ENCODE measurements at places on chromosomes 4 and X. TPM values are rescaled to one million over a fixed set of nuclear protein-coding genes. Genes with fewer than 3 reads are reported as not detected.
A peak's percentile ranks its signal among the peaks of the same experiment; 100 is the strongest.

SPANXA2 gene
- not detected for total RNA-seq

TMEM154 gene
- total RNA-seq: 13.2 TPM

DNA sequence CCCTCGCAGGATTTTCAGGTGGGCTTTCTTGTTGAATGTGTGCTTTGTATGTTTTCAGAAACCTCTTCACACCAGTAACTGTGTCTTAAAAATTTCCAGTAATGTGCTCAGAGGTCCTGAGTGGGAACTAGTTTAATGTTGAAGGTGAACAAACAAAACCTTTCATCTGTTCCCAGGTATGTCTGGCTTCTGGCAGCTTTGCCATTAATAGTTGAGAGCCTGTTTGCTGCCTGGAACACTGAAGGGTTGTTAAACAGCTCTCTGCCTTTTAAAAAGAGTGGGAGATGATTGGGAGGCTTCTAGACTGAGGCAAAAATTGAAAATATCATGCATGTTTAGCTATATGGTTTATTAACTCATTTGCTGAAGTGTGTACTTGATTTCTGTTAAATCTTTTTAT lies 161.2 kb upstream of the AGTR2 start:
- no peak for DNase-seq

DNA sequence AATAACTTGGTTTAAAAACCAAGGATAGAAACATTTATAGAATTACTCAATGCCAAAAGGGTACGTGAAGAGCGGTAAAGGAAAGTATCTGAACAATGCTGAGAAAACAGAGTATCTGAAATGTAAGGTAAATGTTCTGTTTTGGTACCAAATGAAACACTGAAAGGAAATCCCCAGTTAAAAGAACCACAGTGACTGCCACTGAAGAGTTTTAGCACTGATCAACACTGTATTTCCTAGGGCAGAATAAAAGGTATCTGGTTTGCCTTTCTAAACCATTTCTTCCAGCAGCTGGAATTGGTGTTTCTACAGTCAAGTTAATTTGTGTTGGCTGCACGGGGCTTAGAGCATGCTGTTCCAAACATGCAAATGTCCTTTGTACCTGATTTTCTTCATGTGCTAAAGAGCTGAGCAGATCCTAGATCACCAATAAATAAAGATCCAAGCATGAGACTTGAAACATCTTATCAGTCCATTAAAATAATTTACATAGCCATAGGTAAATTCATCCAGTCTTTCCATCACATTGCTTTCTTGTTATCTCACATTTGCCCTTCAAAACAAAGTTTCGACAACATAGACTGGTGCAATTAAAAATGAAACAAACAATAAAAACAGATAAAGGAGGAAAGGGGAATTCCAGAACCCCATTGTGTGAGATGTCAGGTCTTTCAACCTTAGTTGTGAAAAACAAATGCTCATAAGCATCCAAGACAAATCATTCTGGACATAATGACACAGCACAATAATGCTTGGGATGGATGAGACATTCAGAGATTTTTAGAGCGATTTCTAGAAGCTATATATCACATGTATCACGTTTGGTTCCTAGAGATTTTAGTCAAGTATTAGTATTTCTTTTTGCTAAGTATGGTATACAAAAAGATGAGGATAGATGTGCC lies 38.6 kb downstream of the MFAP3L start:
- no peak for DNase-seq

GRCh38 chr4:14675279-14675985 lies 326.8 kb upstream of the CPEB2 start:
- DNase-seq: no peak

CXCR3 gene
- not detected for total RNA-seq

TMEM35A gene
- total RNA-seq: 0.89 TPM

- peak; percentile 35 for DNase-seq
These were observed 51.7 kb upstream of the CHRDL1 start for GRCh38 chrX:110847334-110847733.

FAM3A gene
- total RNA-seq: 20.9 TPM

ODAPH gene
- 55.3 TPM for total RNA-seq

TMEM271 gene
- 6.2 TPM for total RNA-seq

DNA sequence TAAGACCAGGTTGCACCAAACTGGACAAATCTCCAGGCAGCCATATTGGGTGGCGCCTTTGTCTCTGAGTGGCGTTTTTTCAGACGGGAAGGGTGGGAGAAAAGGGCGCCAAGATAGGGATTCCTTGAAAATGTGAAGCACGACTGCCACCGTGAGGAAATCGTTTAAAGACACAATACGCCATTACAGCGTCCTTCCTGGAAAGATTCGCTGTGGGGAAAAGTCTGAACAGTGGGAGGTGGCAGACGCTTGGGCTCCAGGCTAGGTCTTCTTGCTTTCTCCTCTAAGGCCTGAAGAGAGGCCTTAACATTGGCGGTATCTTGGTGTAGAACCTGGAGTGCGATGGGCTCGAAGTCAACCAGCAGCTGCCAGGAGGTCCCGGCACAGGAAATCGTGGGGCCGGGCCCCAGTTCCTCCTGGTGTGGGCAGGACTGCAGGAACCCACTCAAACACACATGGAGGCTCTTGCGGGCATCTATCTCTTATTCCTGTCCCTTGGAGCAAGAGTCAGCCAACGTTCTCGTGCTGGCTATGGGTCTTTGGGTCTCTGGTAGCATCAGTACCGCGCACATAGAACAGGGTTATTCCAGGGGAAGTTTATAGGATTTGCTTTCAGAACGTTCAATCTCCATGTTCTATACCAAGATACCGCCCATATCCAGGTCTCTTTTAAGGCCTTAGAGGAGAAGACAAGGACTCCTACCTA lies 208.8 kb downstream of the OR13H1 start:
- DNase-seq: peak; percentile 58

DNA sequence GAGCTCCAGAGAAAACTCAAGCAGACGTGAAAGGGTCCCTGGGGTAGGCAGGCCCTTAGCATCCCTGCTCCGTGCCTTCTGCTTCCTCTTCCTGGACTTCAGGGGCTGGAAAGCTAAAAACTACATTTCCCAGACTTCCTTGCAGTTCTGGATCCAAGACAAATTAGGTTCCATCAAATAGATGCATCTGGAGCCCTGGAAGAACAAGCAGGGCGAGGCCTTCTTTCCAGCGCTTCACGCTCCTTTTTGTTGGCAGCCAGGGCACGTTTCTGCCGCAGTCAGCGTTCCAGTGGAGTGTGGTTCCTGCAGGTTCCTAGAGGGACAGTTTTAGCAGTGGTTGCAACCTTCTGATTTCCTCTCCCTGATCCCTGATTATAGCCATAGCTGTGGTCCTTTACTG lies 53.6 kb upstream of the MSX1 start:
- DNase-seq: no peak

TRIM61 gene
- 1.4 TPM for total RNA-seq

DNA sequence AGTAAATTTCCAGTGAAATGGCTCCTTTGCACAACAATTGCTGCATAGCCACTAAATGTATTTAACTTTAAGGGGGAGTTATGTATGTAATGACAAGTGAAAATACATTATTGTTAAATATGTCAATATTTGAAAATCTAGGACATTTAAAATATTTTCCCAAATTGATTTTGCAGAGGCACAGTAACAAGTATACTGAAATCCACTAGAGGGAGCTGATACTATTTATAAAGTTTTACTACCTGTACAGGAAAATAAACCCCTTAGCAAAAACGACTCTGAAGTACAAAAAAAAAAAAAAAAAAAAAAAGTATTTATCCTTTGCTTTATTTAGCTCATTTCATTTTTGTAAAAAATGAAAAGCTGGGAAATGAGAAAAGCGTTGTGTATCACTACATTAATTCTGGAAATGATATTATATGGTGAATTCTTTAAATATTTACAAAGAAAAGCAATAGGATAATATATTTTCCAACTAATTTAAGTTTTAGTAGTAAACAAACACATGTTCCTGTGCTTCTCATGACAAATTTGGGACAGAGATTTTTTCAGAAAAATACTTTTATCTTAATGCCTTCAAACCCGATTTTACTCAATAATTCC lies 727.7 kb downstream of the DMD start:
- DNase-seq: no peak

POF1B gene
- not detected for total RNA-seq

PCDH18 gene
- 4.9 TPM for total RNA-seq

PFKFB1 gene
- not detected for total RNA-seq

GRCh38 chr4:56326363-56326762 lies 60.9 kb downstream of the AASDH start:
- no peak for DNase-seq

CLDN34 gene
- not detected for total RNA-seq

PASD1 gene
- not detected for total RNA-seq

GRCh38 chr4:74168841-74169240 lies 10.9 kb downstream of the MTHFD2L start:
- no peak for DNase-seq

PDLIM3 gene
- 30.7 TPM for total RNA-seq

DNA sequence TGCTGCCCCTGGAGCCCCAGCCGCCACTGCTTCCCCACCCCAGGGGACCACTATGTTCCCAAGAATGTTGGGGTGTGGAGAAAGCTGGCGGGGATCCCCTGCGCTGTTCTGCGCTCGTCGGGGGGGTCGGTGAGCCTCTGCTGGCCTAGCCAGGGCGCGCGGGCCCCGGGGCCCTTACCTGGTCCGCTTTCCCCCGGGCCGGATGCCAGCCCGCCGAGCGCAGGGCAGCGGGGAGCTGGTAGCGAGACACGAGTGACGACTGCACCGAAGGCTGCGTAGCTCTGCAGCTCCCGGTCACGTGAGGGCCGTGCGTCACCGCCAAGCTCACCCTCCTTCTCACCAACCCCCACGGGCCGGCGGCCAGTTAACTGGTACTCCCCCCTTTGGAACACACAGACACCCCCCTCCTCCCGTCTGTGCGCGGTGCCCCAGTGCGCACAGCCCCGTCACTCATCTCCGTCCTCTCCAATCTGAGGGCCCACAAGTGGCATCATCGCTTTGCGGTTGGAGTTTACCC lies at the start of gene BEX1:
Gene BEX1, minus strand, starts transcription at position 254 of the 517 bp plus-strand sequence. CDS start 897 bp downstream, outside the sequence.
- DNase-seq: peak; percentile 28

DNA sequence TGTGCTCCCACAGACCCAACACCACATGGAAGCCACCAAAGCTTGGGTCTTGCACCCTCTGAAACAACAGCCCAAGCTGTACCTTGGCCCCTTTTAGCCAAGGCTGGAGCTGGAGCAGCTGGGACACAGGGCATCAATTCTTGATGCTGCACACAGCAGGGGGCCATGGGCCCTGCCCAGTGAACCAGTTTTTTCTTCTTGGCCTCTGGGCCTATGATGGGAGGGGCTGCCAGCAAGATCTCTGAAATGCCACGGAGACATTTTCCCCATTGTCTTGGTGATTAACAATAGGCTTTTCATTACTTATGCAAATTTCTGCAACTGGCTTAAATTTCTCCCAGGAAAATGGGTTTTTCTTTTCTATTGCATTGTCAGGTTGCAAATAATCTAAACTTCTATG lies 49.0 kb downstream of the SPANXA2 start:
- DNase-seq: no peak

- no peak for DNase-seq
These were observed 625.5 kb upstream of the INTU start for GRCh38 chr4:127007305-127007704.

DNA sequence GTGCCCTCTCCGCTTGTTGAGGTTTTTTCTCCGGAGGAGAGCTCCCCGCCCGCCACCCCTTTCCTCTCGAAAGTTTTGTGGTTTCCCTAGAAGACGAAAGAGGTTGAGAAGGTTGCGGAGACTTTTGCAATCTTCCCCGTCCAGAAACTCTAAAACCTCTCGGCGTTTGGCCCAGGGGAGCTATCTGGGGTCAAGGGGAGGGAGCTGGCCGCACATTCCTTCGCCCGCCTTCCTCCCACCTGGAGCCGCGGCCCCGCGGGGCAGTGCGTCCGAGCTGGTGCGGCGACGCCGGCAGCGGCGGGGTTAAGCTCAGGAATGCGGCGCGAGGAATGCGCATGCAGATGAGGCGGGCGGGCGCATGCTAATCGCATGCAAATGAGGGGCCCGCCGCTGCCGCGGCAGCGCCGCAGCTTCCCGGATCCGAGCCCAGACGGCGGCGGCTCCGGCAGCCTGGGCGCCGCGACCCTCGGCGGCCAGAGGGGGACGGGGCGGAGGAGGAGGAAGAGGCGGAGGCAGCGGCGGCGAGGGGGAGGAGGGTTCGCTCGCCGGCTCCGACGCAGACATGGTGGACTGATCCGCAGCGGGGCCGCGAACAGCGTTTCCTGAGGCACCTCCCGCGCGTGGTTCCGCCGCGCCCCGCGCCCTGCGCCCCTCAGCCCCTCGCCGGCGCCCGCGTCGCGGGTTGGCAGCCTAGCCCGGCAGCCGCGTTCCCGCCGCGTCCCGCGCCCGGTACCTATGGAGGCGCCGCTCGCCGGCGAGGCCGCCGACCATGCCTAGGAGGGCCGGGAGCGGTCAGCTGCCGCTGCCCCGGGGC lies at the start of gene WWC2:
Gene WWC2, plus strand, starts transcription at position 535 of the 814 bp plus-strand sequence. Its CDS starts 235 bp downstream, at position 770.
- DNase-seq: peak; percentile 89

RNF150 gene
- 5.2 TPM for total RNA-seq

GRCh38 chr4:138646383-138646782 lies 369.2 kb upstream of the NOCT start:
- no peak for DNase-seq

- DNase-seq: peak; percentile 24
These were observed 31.1 kb downstream of the F11 start for GRCh38 chr4:186297013-186297645.

GRCh38 chr4:26217481-26217880 lies 103.3 kb upstream of the RBPJ start:
- no peak for DNase-seq

- no peak for DNase-seq
These were observed 28.3 kb upstream of the MAGEC2 start for GRCh38 chrX:142233400-142233799.

TCEAL9 gene
- total RNA-seq: 69.0 TPM

DNA sequence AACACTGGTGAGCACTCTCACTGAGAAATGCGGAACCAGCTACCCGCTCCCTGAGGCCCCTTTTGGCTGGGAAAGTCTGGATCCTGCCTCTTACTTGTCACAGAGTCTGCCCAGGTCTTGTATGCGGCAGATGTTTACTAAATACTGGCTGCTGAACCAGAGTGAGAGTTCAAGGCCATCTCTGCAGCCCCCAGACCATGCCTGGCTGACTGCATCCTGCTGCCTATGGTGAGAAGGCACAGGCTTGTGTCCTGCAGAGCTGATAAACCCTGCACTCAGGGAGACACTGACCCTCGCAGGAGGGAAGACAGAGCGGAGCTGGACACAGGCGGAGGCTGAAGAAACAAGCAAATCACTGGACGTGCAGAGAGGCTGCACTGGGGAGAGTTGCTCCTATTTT lies 46.5 kb downstream of the JAKMIP1 start:
- no peak for DNase-seq

DNA sequence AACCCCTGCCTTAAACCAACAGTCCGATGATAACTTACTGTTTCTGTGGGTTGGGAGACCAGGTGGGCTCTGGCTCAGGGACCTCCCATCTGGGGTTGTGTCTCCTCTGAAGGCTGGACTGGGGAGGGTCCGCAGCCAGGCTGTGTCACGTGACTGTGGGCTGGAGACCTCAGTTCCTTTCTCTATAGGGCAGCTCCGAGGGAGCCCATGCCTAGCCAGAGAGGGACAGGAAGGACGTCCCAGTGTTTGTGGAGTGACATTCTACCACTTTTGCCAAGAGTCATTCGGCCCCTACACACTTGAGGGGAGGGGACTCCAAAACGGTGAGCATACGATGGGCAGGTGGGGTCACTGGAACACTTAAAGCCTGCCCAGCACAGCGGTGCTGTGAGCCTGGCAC lies 4.5 kb downstream of the PCGF3 start:
- no peak for DNase-seq

CT45A9 gene
- not detected for total RNA-seq

Data from astrocyte (in vitro differentiated cells and primary cell).